ENCODE measurements at places on chromosomes 7 and 10.

DNA sequence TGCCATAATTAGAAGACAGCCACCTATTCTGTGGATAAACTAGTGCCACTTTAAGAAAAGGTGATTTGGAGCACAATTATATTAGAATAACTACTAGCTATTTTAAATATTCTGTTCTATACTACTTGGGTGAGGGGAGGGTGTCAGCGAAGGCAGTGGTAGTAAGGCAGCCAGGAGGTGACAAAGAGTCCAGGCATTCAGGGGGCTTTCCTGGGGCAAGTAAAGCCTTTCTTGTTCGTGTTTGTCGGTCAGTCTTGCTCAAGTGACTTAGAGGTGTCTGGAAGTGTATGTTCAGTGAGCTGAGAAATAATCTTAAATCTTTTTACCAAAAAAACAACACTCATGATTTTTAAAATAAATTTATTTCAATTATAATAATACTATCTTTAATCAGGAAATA is 34.4 kb downstream of the ADD3 start:
- DNase-seq = no peak

DNA sequence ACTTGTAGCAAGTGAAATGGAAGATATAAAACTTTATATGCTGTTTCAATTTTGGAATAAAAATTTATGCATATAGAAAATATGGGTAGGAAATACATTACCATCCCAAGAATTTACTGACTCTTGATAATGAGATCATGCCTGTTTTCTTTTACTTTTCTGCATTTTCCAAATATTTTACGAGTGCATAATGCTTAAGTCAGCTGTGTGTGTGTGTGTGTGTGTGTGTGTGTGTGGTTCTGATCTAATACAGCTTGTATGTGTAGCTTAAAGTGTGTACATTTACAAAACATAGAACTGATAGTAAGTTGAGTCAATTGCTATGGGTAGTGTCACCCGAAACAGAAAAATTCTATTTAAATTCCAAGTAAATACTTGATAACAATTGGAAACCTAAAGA is 315.9 kb upstream of the LRRN3 start:
- no peak for DNase-seq

DNA sequence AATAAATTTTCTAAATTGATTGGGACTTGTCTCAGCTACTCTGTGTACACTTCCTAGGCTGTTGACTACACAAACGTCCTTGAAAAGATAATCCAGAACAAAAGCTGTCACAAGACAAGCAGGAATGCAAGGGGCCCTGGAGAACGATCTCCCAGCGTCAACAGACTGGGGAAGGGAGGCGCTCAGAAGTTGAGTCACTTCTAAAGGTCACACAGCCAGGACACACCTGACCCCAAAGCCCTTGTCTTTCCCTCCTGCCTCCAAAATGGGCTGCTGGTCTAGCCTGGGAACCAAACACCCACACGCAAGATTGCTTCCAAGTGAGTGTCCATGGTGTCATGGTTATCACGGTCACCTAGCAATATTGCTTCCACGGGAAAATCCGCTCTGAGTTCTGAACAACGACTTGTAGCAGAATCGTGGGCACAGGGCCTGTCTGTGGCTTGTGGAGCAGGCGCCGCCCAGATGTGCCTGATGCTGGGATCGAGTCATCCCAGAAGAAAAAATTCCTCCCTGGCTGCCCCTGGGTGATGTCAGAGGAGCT is 49.8 kb downstream of the SPOCK2 start:
- no peak for DNase-seq

GRCh38 chr7:47677664-47678063 is 95.8 kb upstream of the TNS3 start:
- DNase-seq = no peak

DNA sequence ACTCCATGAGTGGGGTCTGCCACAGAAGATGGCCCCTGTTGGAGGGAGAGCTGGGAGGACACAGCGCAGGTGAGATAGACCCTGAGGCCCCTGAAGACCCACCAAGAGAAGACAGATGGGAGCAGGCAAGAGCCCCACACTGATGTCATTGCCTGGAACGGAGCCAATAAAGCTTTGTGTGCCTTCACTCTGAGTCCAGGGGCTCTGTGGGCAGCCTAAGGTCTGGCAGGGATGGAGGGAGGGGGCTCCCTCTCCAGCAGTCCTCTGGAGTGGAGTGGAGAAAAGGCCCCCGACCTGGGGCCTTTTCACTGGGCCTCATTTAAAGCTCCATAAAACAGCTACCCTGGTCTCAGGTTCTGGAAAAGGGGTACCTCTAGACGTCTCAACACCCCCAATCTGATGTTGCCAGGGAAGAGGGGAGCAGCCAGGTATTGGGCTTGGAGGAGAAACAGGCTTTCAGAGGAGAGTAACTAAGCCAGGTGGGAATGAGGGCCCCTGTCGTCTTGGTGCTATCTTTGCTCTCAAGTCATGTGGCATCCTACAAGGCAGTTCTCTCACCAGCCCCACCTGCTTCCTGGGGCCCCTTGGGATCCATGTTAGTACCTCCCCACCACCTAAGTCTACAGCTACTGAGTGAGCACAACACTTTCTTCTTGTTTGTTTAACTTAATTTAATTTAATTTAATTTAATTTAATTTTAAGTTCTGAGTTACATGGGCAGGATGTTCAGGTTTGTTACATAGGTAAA is 1.4 kb downstream of the C10orf62 start:
- DNase-seq = no peak

- no peak for DNase-seq
These were observed 7.8 kb downstream of the HPS6 start for GRCh38 chr10:102072673-102073527.

DNA sequence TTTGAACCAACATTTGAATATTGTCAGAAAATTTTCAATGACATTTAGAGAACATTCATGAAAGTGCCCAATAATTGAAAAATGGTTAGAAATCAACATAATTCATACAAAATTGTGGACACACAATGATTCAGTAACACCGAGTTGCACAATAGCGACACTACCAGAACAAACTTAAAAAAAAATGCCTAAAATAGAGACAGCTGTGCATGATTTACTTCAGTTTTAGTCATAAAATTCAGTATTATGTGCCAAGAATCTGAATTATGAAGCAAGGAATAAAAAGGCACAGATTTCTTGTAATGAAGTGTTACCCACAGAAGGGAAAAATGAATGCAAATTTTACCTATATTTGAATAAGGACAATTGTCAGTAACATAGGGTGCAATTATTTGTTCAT is 396.0 kb downstream of the SEMA3D start:
- no peak for DNase-seq

DNA sequence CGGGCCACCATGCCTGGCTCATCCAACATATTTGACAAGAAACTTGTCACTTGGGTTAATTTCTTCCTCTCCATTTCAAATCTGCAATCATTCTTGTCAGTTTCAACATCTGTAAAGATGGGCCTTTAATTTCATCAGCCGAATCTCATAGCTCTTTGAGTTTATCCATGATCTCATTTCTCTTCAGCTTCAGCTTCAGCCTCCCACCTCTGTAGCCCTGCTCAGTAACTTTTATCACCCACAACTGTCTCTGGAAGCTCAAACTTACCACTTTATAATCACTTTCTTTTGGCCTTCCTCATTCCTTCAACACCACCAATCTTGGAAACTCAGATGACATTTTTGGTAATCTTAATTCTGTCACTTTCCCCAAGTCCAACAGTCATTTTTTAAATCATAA is 83.2 kb downstream of the CPED1 start:
- no peak for DNase-seq

- no peak for DNase-seq
These were observed 86.9 kb downstream of the CARD11 start for GRCh38 chr7:2956526-2957368.

- no peak for DNase-seq
These were observed 23.9 kb downstream of the STEAP1 start for GRCh38 chr7:90178166-90178565.

GRCh38 chr7:135392701-135393100 is 117.2 kb downstream of the CNOT4 start:
- DNase-seq = peak; percentile 86

DNA sequence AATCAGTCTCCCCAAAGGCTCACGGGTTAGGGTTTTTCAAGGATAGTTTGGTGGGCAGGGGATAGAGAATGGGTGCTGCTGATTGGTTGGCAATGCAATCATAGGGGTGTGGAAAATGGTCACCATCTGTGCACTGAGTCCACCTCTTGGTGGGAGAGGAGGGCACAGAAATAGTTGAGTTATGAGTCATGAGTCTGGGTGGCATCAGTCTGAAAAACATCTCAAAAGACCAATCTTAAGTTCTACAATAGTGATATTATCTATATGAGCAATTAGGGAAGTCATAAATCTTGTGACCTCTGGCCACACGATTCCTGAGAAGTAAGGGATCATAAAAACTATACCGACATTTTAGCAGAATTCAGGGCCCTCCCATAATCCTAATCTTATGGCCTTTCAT is 62.7 kb downstream of the LGI1 start:
- no peak for DNase-seq

DNA sequence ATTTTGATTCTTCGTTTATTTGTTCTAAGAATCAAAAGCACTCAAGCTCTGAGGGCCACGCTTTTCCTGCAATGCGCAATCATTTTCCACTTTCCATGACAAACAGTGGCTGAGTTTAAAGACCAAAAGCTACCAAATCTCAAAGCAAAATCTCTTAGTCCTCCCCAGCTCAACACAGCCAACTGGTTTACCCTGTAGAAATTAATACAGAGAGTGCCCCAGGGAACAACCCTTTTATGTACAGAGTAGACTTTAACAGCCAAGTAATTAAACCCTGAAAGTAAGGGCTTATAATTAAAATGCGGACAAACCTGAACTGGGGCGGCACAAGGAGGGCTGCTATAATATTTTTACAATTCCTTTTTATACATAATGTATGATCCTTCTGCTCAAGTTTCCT is 53.2 kb downstream of the FAM53B start:
- DNase-seq = peak; percentile 92

- no peak for DNase-seq
These were observed 40.9 kb downstream of the ADRA2A start for GRCh38 chr10:111117528-111118277.

DNA sequence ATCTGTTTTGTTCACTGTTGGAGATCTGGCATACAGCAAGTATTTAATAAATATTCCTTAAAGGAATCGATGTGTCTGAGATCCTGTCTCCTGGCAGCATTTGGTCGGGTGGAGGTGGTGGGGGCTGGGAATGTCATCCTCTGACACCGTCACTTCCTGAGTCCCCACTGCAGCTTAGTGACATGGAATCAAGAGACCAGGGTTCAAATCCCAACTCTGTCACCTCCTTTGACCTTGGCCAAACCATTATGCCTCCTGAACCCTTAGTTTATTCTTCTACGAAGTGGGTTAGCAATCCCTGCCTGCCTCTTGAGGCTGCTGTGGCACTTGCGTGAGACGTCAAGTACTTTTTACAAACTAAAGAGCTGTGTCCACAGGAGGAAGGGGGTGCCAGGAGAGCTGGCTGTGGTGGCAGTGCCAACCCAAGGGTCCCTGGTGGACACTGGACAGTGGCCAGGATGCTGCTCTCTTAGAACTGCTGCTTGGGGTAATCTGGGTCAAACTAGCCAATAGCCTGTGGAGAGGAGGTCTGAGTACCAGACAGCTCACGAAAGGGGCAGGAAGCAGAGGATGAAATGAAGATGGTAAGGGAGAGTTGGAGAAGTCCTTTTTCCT is 8.0 kb upstream of the ZMIZ1 start:
- no peak for DNase-seq

DNA sequence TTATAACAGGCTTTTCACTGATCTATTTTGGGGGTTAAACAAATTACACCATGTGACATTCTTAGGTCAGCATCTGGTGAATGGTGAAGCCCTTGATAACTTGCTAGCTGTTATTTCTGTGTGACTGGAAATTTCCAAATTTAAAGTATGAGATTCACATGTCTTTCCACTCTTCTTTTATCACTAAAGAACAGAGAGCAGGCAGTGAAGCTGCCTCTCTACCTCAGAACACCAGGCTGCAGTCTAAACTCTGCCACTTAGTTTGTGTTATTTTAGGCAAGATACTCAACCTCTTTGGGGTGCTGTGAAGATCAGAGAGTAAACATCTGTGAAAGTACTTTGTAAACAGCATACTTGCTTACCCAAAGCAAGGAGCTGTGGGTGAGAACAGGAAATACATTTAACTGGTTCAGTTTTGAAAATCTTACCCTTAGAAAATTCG is 15.5 kb upstream of the SP4 start:
- no peak for DNase-seq

DNA sequence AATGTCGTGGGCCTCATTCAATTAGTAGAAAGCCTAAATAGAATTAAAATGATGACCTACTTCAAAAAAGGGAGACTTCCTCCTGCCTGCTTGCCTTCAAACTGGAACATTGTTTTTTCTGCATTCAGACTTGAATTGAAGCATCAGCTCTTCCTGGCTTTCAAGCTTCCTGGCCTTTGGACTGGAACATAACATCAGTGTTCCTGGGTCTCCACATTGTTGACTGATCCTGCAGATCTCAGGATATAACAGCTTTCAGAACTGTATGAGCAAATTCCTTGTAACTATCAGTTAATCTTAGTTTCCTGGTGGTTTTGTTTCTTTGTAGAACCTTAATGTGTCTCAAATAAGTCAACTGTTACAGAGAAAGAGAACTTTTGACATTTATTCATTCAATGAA is 18.6 kb downstream of the MAGI2 start:
- no peak for DNase-seq

- no peak for DNase-seq
These were observed 126.0 kb upstream of the RET start for GRCh38 chr10:42950606-42951485.

GRCh38 chr7:120680985-120681384 is 177.0 kb downstream of the TSPAN12 start:
- no peak for DNase-seq

- no peak for DNase-seq
These were observed 292.4 kb downstream of the GATA3 start for GRCh38 chr10:8346861-8347260.

GRCh38 chr10:6704896-6705295 is 124.8 kb upstream of the PRKCQ start:
- DNase-seq = no peak

- no peak for DNase-seq
These were observed 11.9 kb downstream of the EZH2 start for GRCh38 chr7:148872188-148872587.

DNA sequence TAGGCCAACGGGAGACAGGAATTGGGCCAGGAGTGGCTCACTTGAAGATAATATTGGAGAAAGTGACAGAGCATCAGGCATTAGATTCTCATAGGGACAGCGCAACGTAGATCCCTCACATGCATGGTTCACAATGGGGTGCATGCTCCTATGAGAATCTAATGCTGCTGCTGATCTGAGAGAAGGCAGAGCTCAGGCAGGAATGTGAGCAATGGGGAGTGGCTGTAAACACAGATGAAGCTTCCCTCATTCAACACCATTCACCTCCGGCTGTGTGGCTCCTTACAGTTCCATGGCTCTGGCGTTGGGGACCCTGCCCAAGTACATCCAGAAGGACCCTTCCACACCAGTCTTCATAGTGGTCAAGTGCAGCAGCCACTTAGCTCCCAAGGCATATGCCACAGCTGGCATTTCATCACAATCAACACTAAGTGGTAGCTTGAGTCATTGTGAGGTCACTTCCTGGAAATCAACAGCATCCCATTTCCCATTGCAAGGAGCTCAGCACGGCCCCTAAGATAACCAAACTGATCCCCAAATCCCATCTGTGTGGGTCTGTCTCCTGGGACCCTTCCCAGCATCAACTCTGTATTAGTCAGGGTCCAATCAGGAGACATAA is 174.5 kb downstream of the TPST1 start:
- DNase-seq = no peak

Measured in NCI-H1436 treated with DMSO at 0.1 percent for 48 hours (cell line).